Liver (tissue), 10 donors: ENCODE measurements at places on chromosomes 1 and 21. TPM values are rescaled to one million over a fixed set of nuclear protein-coding genes. Genes with fewer than 3 reads are reported as not detected.

DNA sequence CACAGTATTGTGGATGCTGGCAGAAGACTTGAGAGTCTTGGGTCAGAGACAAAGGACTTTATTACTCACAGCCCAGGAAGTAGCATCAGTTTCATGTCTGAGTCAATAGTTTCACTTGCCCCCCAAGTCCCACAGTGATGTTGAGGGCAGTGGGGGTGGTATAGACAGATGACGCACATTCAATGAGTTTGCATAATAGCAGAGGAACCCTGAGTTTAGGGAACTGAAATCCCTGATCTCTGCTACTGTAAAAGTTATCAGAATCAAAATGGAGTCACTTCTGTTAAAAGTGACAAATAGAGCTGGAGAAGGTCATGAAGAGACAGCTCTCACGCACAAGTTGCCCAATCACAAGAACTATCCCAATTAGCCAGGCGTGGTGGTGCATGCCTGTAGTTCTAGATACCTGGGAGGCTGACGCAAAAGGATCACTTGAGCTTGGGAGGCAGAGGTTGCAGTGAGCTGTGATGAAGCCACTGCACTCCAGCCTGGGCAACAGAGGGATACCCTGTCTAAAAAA is 11.5 kb upstream of the HCRTR1 start:
- no peak overlapping the region for H3K4me3 ChIP-seq
- H3K36me3 ChIP-seq = no peaks in the 10 kb centered on the region
- no peaks in the 10 kb centered on the region for H3K27me3 ChIP-seq
- no peak for DNase-seq
- no peak overlapping the region for H3K27ac ChIP-seq
- H3K4me1 ChIP-seq = no peaks in the 10 kb centered on the region

PLA2G2C gene
- not detected for total RNA-seq

IFI44 gene
- total RNA-seq = 9.0 TPM

DNA sequence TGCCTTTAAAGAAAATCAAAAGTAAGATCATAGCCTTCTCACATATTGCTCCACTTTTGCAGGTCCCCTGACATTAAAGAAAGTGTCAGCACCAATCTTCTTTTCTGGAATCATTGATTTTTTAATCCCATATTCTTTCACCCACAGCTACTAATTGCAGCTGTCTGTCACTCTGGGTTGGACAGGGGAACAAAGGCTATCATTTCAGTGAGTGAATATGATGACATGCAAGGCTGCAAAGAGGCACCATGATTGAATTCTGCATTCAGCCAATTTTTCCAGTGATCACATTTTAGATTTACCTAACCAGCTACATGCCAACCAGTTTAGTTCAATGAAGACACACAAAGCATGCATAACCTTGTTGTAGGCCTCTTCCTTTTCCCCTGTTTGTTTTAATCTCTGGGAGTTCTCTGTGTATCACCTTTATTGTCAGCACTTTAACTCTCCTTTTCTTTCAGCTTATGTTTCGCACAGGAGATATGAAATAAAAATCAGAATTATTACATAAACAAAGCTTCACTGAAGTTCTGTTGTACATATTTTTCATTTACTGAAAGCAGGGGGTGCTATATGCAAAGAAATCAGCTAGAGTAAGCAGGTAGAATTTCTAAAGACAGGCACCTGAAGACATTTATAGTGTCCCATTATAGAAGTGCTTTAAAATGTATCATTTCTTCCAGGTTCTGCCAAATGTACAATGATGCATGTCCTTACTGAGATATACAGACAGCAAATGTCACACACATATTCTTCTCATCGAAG is 584.8 kb downstream of the PLA2G4A start:
- H3K27me3 ChIP-seq = no peaks in the 10 kb centered on the region
- no peak for DNase-seq
- no peaks in the 10 kb centered on the region for H3K4me1 ChIP-seq
- no peak overlapping the region for H3K4me3 ChIP-seq

DNA sequence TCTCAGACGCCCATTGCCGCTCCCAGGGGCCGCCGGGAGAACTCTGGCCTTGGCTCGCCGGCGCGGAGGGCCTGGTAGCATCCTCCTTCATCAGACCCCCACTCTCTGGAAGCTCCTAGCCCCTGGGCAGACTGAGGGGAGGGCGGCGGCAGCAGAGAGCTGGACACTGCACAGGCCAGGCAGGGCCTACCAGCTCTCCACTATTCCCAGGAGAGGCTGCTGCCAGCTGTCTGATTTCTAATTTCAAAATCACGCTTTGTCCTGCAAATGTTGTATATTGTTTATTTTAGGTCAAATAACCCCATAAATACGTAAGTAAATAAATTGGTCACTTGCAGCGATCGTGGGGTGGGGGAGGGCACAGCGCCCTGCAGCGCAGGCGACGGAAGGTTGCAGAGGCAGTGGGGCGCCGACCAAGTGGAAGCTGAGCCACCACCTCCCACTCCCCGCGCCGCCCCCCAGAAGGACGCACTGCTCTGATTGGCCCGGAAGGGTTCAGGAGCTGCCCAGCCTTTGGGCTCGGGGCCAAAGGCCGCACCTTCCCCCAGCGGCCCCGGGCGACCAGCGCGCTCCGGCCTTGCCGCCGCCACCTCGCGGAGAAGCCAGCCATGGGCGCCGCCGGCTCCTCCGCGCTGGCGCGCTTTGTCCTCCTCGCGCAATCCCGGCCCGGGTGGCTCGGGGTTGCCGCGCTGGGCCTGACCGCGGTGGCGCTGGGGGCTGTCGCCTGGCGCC is at the start of gene MTARC1:
MTARC1 (plus strand) TSS at position 577 of the 732 bp plus-strand sequence; CDS start at position 609, 32 bp downstream.
- peak within 1 kb of the TSS; percentile 89 for H3K27ac ChIP-seq
- H3K4me3 ChIP-seq = peak within 1 kb of the TSS; percentile 70
- peak; percentile 74 for DNase-seq
- H3K36me3 ChIP-seq = peaks cover 2% of the 10 kb centered on the region
- no peaks in the 10 kb centered on the region for H3K27me3 ChIP-seq

AKNAD1 gene
- not detected for total RNA-seq

- no peak overlapping the region for H3K27ac ChIP-seq
- DNase-seq = no peak
- H3K4me3 ChIP-seq = no peak overlapping the region
- no peaks in the 10 kb centered on the region for H3K27me3 ChIP-seq
- H3K4me1 ChIP-seq = no peaks in the 10 kb centered on the region
Observed at GRCh38 chr1:199522936-199523335, 504.6 kb upstream of the NR5A2 start.

ACTL8 gene
- total RNA-seq = not detected

- H3K36me3 ChIP-seq = no peaks in the 10 kb centered on the region
- DNase-seq = no peak
- no peak overlapping the region for H3K27ac ChIP-seq
- H3K4me1 ChIP-seq = no peaks in the 10 kb centered on the region
Observed at GRCh38 chr1:101438359-101438758, 201.5 kb downstream of the S1PR1 start.

DNA sequence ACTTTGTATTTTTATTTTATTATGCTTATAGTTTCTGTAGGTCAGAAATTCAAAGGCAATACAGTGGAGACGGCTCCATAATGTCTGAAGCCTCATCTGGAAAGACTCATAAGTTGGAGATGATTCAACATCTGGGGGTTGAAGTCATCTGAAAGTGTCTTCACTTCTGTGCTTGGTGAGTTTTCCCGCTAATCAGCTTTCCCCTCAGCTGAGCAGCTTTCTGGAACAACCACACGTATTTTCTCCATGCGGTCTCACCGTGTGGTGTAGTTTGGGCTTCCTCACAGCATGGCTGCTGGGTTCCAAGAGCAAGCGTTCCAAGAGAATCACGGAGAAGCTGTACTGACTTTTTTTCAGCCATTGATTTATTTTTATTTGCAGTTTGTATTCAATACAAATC is 7.6 kb upstream of the DDI2 start:
- no peaks in the 10 kb centered on the region for H3K36me3 ChIP-seq
- H3K4me1 ChIP-seq = peaks cover 11% of the 10 kb centered on the region
- DNase-seq = no peak
- no peak overlapping the region for H3K27ac ChIP-seq

- no peak overlapping the region for H3K27ac ChIP-seq
- H3K27me3 ChIP-seq = no peaks in the 10 kb centered on the region
- no peaks in the 10 kb centered on the region for H3K4me1 ChIP-seq
- no peaks in the 10 kb centered on the region for H3K36me3 ChIP-seq
- DNase-seq = no peak
- no peak overlapping the region for H3K4me3 ChIP-seq
Observed at GRCh38 chr1:59110271-59110670, 186.6 kb upstream of the FGGY start.

DNA sequence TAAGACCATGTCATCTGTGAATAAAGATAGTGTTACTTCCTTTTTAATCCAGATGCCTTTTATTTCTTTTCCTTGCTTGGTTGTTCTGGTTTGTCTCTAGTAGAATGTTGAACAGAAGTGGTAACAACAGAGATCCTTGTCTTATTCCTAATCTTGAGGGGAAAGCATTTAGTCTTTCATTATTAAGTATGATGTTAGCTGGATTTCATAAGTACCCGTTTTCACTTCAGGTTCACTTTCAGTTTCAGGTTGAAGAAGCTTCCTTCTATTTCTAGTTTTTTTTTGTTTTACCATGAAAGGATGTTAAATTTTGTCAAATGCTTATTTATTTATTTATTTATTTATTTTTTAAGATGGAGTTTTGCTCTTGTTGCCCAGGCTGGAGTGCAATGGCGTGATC is 22.3 kb upstream of the AGPAT3 start:
- H3K27ac ChIP-seq = no peak overlapping the region
- DNase-seq = no peak

DIO1 gene
- 155 TPM for total RNA-seq

GRCh38 chr1:23177438-23178380 is 9.1 kb upstream of the LUZP1 start:
- no peaks in the 10 kb centered on the region for H3K36me3 ChIP-seq
- H3K27me3 ChIP-seq = no peaks in the 10 kb centered on the region
- peak overlapping the region; percentile 72 for H3K4me3 ChIP-seq

- DNase-seq = no peak
- peaks cover 4% of the 10 kb centered on the region for H3K36me3 ChIP-seq
- no peaks in the 10 kb centered on the region for H3K27me3 ChIP-seq
- no peak overlapping the region for H3K27ac ChIP-seq
Observed at GRCh38 chr21:36879827-36880226, 86.6 kb downstream of the HLCS start.

ZC3H11A gene
- total RNA-seq = 39.1 TPM

NUDT17 gene
- total RNA-seq = 2.1 TPM

DNA sequence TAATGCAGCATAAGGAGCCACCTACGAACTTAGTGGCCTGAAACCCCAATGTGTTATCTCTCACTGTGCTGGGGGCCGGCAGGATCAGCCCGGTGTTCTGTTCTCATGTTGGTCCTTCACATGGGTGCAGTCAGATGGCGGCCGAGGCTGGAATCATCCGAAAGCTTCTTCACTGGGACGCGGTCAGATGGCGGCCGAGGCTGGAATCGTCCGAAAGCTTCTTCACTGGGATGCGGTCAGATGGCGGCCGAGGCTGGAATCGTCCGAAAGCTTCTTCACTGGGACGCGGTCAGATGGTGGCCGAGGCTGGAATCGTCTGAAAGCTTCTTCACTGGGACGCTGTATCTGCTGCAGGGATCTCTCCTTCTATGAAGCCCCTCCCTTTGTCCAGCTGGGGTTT is 12.6 kb upstream of the PCBP3 start:
- no peaks in the 10 kb centered on the region for H3K27me3 ChIP-seq
- no peaks in the 10 kb centered on the region for H3K4me1 ChIP-seq
- H3K4me3 ChIP-seq = no peak overlapping the region
- H3K36me3 ChIP-seq = no peaks in the 10 kb centered on the region
- DNase-seq = peak; percentile 19

PWP2 gene
- total RNA-seq = 8.4 TPM

- peaks cover 44% of the 10 kb centered on the region for H3K4me1 ChIP-seq
- peak within 1 kb of the TSS; percentile 78 for H3K27ac ChIP-seq
- H3K27me3 ChIP-seq = no peaks in the 10 kb centered on the region
- no peaks in the 10 kb centered on the region for H3K36me3 ChIP-seq
- H3K4me3 ChIP-seq = peak within 1 kb of the TSS; percentile 97
Observed at GRCh38 chr1:116372651-116373430, at the start of gene ATP1A1. Gene ATP1A1, plus strand, starts transcription at chr1:116373244. Its CDS starts 268 bp downstream, at chr1:116373512.

- no peaks in the 10 kb centered on the region for H3K36me3 ChIP-seq
- H3K4me1 ChIP-seq = peaks cover 10% of the 10 kb centered on the region
- H3K4me3 ChIP-seq = no peak overlapping the region
- no peak for DNase-seq
Observed at GRCh38 chr1:226602186-226603021, 53.8 kb downstream of the STUM start.

GRCh38 chr1:104132382-104132973 is 382.8 kb downstream of the AMY1C start:
- H3K27me3 ChIP-seq = no peaks in the 10 kb centered on the region
- H3K27ac ChIP-seq = no peak overlapping the region

RNU1-4 gene
- total RNA-seq = under 0.01 TPM

PPP2R5A gene
- total RNA-seq = 40.7 TPM

DNA sequence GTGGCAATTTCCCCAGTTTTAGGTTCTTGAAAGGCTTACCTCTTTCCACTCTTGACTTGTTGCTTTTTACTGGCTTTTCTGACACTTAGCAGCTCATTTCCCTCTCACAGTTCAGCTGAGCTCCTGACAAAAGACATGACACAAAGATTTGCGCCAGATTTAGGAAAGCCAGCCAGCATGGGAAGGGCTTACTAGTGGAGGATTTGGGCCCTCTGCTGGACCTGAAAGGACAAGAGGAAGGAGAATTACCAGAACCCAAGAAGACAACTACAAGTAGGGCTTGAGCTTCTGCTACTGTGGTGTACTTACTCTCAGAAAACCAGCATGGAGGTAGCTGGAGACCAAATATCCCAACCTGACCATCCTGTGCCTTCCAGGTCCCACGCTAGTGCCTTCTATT is 784.5 kb downstream of the BRINP3 start:
- no peaks in the 10 kb centered on the region for H3K4me1 ChIP-seq
- H3K27me3 ChIP-seq = no peaks in the 10 kb centered on the region
- H3K36me3 ChIP-seq = no peaks in the 10 kb centered on the region
- H3K4me3 ChIP-seq = no peak overlapping the region
- DNase-seq = no peak

PGLYRP4 gene
- total RNA-seq = not detected

GRCh38 chr1:1309251-1310108 is 1.1 kb downstream of the PUSL1 start:
- H3K36me3 ChIP-seq = peaks cover 11% of the 10 kb centered on the region
- no peaks in the 10 kb centered on the region for H3K27me3 ChIP-seq
- H3K4me1 ChIP-seq = peaks cover 27% of the 10 kb centered on the region
- H3K4me3 ChIP-seq = peak overlapping the region; percentile 86

GRCh38 chr1:210074904-210075303 is 136.9 kb downstream of the SYT14 start:
- no peak overlapping the region for H3K27ac ChIP-seq
- H3K4me1 ChIP-seq = no peaks in the 10 kb centered on the region
- no peak for DNase-seq

GRCh38 chr21:14581902-14582457 is 35.9 kb upstream of the SAMSN1 start:
- no peaks in the 10 kb centered on the region for H3K4me1 ChIP-seq
- no peaks in the 10 kb centered on the region for H3K36me3 ChIP-seq
- no peak overlapping the region for H3K27ac ChIP-seq
- H3K27me3 ChIP-seq = peaks cover 4% of the 10 kb centered on the region

CFAP74 gene
- under 0.01 TPM for total RNA-seq

SRM gene
- 13.6 TPM for total RNA-seq
